Stimulated activated CD4-positive, alpha-beta T cell treated with anti-CD3 and anti-CD28 coated beads, Interleukin-2, amount 100 ng/mL, for 24 hours (primary cell): ENCODE measurements at places on chromosomes 12 and 14.

GRCh38 chr12:132170094-132170636 is 25.9 kb downstream of the NOC4L start:
- no peak for DNase-seq

GRCh38 chr12:83996671-83997070 is 915.9 kb downstream of the SLC6A15 start:
- no peak for DNase-seq

- DNase-seq, result no peak
These were observed 16.1 kb upstream of the AICDA start for GRCh38 chr12:8628731-8629130.

DNA sequence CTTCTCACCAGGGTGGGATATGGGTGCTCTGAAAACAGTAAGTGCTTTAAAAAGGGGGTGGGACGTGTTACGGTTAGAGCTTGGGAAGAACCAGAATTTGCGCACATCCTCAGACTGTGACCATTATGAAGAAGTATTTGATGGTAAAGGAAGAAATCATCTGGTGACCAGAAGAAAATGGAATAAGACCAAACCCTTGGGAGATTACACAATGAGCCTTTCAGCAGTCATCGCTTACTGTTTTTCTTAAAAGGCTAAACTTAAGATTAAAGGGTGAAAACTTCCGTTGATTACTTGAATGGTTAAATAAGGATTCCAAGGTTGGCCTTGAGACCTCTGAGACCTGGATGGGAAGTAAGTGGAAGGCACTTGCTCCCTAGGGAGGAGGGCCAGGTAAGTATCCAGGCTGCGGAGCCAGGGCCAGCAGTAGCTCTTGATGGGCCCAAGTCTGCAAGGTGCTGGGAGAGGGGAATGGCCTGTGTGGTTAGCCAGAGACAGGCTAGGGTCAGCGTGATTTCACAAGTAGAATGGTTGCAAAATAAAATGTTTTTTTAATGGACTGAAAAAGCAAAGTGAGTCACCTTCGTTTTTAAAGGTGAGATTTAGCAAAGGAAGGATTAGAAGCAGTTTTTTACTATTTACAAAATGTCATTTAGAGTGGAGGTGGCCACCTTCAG is 13.0 kb upstream of the ISM2 start:
- DNase-seq, result no peak

DNA sequence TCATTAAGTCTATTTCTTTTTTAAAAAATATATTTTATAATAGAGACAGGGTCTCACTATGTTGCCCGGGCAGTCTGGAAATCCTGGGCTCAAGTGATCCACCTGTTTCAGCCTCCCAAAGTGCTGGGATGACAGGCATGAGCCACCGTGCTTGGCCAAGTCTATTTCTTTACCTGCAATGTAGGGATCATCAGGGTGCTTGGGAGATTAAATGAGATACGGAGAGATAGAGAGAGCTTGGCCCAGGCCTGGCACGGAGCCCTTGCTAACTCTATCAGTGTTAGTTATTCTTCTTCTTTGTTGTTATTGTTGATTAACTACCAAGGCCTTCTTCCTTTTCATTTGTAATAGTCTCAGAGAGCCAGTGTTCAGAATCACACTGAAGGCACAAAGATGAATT is 3.1 kb downstream of the CABP1 start:
- DNase-seq, result no peak

GRCh38 chr12:128796439-128797118 is 27.2 kb downstream of the SLC15A4 start:
- DNase-seq, result no peak

DNA sequence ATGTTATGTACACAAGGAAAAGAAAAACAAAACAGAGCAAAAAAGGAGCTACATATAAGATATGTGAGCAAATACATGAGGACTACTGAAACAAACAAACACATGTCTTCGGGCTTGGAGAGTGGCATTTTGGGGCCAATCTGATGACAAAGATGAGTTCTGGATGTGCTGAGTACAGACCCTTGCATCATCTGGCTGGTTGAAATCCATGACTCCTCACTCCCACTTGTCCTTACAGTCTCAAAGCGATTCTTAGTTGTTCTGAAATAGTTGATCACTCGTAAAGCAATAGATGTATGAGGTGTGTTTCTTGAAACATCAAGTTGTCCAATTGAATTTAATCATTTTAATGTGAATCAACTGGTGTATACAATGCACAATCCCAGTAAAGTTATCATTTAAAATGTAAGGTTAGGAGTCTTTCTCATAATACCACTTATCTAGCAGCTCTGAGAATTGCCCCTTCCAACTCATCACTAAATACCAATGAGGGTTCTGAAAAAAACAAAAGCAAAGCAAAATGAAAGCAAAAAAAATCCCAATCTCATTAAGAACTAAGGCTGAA is 136.9 kb downstream of the ITPR2 start:
- DNase-seq, result no peak

- DNase-seq, result no peak
These were observed 38.4 kb upstream of the ELK3 start for GRCh38 chr12:96155781-96156180.
